ENCODE measurements at places on chromosomes 2 and 18. TPM values are rescaled to one million over a fixed set of nuclear protein-coding genes. Genes with fewer than 3 reads are reported as not detected.

LIPG gene
- 17.4 TPM for total RNA-seq

AQP12A gene
- total RNA-seq = not detected

SPEG gene
- 20.6 TPM for total RNA-seq

SP5 gene
- total RNA-seq = 0.47 TPM

C1GALT1C1L gene
- 2.1 TPM for total RNA-seq

STARD6 gene
- total RNA-seq = 0.31 TPM

CYP20A1 gene
- 18.9 TPM for total RNA-seq

UGT1A8 gene
- total RNA-seq = not detected

XDH gene
- total RNA-seq = 0.69 TPM

CABYR gene
- 8.3 TPM for total RNA-seq
